Effector CD4-positive, alpha-beta T cell (primary cell): ENCODE measurements at places on chromosomes 4 and X.

DNA sequence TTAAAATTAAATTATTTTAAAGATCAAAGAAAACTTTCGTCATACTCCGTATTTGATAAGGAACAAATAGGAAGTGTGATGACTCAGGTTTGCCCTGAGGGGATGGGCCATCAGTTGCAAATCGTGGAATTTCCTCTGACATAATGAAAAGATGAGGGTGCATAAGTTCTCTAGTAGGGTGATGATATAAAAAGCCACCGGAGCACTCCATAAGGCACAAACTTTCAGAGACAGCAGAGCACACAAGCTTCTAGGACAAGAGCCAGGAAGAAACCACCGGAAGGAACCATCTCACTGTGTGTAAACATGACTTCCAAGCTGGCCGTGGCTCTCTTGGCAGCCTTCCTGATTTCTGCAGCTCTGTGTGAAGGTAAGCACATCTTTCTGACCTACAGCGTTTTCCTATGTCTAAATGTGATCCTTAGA is at the start of gene CXCL8:
Gene CXCL8 (plus strand): TSS at position 217 of the 426 bp plus-strand sequence. CDS start 90 bp downstream, at position 307.
- DNase-seq = no peak

- DNase-seq = no peak
These were observed 14.9 kb downstream of the SNX12 start for GRCh38 chrX:71053217-71053621.

DNA sequence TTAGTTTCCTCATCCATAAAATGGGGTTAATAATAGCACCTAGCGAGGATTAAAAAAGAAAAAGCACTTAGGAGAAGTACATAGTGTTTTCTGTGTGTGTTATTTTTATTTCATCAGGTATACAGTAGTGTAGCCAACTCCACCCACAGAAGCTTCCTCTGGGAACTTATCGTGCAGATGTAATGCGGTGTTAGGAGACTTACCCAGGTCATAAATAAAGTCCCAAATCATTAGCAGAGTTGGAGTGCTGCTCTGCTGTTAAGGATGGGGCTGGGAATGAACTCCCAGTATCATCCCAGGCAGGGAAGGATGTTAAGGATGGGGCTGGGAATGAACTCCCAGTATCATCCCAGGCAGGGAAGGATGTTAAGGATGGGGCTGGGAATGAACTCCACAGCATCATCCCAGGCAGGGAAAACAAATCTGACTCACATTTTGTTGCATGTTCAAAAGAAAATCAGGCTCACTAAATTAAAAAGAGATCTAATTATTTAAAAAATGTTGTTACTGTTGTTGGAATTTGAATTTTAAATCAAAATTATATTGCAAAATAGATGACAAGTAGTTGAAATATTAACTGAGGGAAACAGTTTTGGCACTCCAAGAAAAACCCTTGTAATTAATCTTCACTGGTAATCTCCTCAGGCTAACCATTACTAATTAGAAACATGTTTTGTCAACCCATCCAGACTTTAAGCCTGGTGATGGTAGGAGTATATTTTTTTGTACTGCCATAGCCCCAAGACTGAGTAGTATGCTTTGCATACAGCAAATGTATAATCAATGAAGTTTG is 10.2 kb upstream of the SFRP2 start:
- no peak for DNase-seq

GRCh38 chr4:36961420-36961819 is 283.1 kb upstream of the NWD2 start:
- DNase-seq = no peak

GRCh38 chr4:79852305-79852730 is 220.7 kb downstream of the ANTXR2 start:
- DNase-seq = no peak

- DNase-seq = no peak
These were observed 69.9 kb downstream of the MFAP3L start for GRCh38 chr4:169956091-169956843.

- no peak for DNase-seq
These were observed 24.2 kb downstream of the PNMA6F start for GRCh38 chrX:153297376-153297775.

DNA sequence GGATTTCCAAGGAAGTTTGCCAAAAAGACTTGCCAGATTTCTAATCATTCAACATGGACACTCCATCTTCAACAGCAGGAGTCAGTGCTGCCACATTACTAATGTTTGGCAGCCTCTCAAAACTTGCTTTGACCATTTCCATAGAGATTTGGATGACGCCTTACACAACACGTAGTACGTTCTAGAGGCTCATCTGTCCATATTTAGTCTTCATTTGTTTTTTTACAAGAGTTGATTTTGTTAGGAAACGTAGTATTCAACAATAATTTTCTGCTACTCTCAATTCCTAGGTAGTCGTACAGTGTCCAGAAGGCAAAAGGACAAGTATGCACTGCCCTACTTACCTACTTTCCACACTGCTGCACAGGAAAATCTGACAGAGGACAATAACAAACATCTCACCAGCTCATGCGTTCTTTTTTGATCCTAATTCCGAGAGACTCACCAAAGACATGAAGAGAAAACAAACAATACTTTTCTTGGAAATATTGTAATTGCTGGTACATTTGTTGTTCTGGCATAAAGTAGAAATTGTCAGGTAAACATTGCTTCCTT is 117.3 kb downstream of the SNCA start:
- DNase-seq = no peak

- no peak for DNase-seq
These were observed 120.0 kb upstream of the DIAPH2 start for GRCh38 chrX:96564595-96564994.

DNA sequence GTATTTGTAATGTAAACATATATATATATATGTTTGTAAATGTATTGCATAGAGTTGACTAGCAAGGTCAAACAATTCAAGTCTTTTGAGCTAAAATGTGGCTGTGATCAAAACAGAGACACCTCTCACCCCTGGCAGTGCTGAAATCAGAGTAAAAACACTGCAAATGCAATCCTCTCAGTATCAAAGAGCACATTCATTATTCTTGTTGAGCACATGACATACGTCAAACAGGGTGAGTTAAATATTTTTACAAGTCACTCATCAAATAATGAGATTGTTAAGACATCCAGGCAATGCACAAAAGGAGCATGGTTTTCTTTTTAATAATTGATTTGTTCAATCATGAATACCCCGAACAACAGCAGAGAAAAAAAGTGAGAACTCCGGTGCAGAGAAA is 114.1 kb upstream of the KCNIP4 start:
- no peak for DNase-seq

- DNase-seq = no peak
These were observed 48.1 kb downstream of the FNIP2 start for GRCh38 chr4:158816955-158817354.

- DNase-seq = no peak
These were observed 21.7 kb upstream of the TMEM33 start for GRCh38 chr4:41913509-41913908.

DNA sequence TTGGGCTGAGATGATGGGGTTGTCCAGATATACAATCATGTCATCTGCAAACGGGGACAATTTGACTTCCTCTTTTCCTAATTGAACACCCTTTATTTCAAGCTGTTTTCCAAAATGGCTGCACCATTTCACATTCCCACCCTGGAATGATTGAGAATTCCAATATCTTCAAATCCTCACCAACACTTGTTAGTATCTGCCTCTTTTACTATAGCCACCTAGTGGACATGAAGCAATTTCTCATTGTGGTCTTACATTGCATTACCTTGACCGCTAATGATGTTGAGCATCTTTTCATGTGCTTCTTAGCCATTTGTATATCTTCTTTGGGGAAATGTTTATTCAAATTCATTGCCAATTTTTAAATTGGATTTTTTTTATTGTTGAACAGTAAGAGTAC is 364.8 kb downstream of the SMARCA1 start:
- DNase-seq = no peak

DNA sequence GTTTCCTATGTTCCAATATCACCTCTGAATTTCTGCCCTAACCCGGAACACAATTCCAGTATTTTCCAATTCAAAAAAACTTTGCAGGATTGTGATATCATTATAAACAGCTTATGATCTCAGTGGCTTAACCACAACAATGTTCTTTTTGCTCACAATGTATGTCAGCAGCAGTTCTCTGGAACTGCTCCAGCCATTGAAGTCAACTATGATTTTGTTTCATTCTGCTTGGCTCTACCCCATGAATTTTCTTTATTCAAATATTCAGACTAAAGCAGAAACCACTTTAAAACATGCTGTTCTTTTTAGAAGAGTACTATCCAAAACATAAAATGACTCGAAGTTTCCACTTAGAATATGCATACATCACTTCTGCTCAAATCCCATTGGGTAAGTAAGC is 1611.1 kb downstream of the ARAP2 start:
- no peak for DNase-seq

DNA sequence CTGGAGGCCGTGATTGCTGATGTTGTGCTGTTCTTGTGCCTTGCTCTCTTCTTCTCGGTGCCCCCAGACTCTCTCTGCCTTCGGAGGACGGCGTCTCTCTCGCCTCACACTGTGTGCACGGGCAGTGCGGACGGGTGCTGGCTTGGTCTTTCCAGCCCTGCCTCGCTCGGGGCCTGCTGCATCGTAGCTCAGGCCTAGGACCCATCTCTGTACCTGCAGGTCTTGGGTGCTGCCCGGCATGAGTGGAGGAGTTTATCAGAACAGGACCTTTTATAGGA is 18.2 kb downstream of the RGS12 start:
- no peak for DNase-seq

DNA sequence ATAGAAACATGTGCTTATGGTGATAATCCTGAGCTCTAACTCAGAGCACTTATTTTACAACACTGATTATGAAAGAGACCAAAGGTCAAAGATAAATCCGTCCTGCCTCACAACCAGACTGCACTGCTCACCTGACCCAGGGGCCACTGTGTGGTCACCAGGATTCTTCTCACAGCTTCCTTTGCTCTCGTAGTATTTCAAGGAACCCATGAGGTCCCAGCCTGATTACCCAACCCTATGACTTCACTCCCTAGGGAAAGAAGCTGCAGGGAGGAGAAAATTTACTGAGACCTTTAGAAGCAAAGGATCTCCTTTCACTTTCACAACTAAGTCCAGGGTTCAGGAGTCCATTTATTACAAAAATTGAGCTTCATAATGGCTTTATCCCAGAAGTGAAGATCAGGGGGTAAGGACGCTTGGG is 9.6 kb downstream of the SLC25A5 start:
- no peak for DNase-seq
